ENCODE measurements at places on chromosomes 16 and 17.

DNA sequence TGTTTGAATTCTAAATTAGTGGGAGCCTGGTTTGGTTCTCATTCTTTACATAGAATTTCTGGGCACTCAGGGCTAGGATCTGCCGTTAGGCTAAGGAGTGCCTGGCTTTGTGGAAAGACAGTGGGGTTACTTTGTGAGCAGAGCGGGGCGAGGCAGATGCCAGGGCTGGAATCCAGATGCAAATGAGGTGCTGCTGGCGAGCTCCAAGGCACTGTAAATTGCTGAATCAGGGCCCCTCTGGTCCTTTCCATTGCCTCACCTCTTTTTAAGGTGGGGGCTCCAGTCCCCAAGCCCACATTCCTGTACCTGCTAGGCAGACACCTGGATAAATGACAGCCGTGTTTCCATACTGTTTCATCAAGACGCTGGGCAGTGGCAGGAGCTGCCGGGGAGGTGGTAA, 33.8 kb downstream of the PIPOX start:
- DNase-seq: no peak

GRCh38 chr16:11914210-11915113, 1.3 kb downstream of the GSPT1 start:
- no peak for DNase-seq

- DNase-seq: peak; percentile 95
These were observed at the start of gene DDX5 for GRCh38 chr17:64506201-64506575. Gene DDX5 (minus strand): TSS chr17:64506289. CDS start chr17:64506119, 170 bp downstream.

DNA sequence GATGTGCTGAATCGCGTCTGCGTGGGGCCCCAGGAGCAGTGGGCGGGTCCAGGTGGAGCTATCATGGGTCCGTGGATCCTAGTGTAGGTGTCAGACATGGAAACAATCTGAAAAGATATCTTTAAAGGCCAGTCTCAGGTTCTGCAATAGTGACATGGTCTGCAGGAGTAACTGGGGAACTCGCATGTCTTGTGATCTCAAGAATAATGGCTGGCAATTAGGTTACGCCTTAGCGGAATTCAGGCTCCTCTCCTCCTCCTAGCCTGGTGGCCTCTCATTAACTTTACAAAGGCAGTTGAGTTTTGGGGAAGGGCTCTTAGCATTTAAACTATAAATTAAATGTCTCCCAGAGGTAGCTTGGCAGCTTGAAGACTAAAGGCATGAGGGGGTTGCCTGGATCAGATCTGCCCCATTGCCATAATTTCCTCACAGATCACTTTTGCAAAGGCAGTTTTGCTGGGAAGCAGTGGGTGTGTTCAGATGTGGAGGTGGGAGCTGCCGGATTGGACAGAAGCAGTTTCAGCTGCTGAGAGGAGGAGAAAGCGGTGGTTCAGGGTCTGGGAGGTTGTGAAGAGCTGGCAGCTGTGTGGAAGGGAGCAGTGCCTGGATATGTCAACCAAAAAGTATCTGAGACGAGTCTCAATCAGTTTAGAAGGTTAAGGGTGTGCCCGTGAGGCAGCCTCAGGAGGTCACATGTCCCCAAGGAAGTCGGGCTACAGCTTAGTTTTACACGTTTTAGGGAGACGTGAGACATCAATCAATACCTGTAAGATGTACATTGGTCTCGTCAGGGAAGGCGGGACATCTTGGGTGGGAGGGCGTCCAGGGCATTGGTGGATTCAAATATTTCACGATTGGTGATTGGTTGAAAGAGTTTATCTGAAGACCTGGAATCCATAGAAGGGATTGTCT, 2.7 kb downstream of the TBCD start:
- DNase-seq: no peak

DNA sequence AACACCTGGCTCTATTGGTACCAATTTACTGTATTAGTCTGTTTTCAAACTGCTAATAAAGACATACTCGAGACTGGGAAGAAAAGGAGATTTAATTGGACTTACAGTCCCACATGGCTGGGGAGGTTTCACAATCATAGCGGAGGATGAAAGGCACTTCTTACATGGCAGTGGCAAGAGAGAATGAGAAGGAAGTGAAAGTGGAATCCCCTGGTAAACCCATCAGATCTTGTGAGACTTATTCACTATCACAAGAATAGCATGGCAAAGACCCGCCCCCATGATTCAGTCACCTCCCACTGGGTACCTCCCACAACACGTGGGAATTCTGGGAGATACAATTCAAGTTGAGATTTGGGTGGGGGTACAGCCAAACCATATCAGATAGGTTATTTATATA, 22.6 kb upstream of the GOSR1 start:
- no peak for DNase-seq

DNA sequence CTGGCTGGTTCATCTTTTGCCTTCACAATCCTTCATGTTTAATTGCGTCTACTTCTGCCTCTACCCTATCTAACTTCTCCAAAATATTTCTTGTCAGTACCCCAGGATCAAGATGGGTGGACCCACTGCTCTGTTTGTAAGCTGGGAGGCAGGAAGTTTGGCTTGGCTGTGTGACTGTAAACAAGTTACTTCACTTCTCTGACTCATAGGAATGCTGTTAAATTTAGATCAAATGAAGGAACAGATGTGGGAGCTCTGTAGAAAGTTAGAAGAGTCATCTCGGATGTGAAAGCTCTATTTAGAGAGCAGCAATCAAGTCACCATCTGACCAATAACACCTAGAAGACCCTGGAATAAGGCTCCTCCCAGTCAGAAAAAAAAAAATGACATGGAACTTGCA, 55.2 kb upstream of the MRTFB start:
- DNase-seq: no peak

GRCh38 chr16:21160276-21160675, 1.8 kb downstream of the LDAF1 start:
- DNase-seq: no peak

- DNase-seq: no peak
These were observed 336.0 kb upstream of the EEF2KMT start for GRCh38 chr16:5433587-5433986.

DNA sequence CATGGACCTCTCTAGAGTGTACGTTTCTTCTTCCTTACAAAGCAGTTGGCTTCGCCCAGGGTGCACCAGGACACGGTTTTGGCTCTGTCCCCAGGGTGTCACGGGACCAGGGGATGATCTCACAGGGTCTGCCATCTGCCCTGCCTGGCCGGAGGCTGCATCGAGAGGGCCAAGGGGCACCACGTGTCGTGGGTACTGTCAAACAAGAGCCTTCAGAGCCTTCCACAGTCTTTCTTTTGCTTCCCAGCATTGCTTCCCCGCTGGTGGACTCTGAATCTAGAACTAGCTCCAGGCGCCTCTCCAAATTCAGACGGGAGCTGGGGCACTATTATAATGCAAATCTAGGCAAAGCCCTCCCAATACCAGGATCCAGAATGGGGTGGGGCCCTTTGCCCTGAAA, 47.9 kb downstream of the MAPT start:
- DNase-seq: no peak

GRCh38 chr16:85057212-85057889, 29.8 kb downstream of the KIAA0513 start:
- DNase-seq: no peak

DNA sequence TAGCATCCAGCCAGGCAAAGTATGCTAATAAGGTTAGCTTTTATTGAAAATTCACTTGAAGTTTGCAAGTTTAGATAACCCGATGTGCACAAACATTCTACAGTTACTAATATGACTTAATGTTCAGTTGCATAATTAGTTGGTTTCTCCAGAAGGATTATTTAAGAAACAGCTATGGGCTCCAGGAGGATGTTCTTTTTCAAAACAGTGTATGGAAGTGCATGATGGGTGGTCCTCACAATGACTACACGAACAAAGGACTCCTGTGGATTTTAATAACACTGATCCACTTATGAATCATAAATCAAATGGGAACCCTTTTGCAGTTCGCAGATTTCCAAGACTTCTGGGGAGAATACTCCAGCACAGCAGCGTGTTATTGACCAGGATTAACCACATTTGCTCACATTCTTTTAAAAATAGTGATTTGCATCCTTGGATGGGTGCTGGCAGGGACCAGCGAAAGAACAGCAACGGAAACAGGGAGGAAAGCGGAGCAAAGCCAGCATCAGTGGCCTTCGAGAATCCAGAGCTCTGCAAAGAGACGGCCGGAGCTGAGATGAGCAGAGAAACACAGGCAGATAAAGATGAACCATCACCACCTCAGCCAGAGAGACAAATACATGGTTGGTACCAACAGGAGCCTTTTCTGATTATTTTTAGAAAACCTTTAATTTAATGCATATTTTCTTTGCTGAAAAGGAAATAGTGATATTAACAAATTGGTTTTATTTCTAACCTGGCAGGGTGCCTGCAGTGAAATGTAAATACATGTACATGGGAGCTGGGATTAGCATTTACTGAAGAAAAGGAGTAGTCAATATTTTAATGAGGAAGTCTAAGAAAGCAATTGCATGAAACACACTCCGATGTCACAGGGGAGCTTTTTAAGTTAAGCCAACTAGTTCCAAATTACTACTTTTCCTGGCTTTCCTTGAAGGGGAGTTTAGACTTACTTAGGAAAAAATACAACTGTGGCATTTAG, 623.2 kb upstream of the ZFHX3 start:
- no peak for DNase-seq

Data from stimulated activated CD4-positive, alpha-beta T cell treated with anti-CD3 and anti-CD28 coated beads, TNF-alpha, amount 100 ng/mL, for 24 hours (primary cell).